ENCODE measurements at places on chromosomes 7 and 10.

DNA sequence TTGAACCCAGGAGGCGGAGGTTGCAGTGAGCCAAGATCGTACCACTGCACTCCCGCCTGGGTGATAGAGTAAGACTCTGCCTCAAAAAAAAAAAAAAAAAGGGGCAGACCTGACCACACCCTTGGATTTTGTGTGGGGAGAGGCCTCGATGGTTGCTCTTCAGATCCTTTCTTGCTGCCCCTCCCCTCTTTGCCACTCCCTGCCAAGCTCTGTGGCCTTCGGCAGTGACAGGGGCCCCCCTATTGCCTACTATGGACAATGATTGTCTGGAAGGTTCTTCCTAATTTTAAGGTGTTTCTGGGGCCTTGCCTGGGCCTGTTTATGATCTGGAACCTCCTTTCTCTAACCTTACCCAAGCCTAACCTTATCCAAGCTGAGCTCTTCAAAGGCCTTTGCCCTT lies 795 bp downstream of the PRF1 start:
- no peak for DNase-seq

GRCh38 chr10:14536241-14537213 lies 205.8 kb upstream of the FRMD4A start:
- DNase-seq, result no peak

GRCh38 chr7:16471933-16472332 lies 6.4 kb upstream of the SOSTDC1 start:
- no peak for DNase-seq

DNA sequence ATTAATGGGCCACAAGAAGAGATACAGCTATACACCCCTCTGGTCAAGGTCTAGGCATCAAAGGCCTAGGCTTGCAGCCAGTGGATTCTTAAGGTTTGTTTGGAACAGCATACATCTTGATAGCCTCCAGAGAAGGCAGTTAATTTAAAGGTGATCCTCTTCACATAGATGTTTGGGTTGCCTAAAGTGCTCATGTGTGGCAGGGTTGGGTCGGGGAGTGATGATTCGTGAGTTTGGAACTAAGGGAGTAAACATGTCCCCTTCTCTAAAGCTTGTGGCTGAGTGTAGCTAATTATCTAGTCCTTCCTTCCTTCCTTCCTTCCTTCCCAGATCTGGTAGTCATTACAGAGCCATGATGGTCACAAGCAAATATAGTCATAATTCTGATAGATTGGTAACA lies 12.4 kb downstream of the PCLO start:
- no peak for DNase-seq
